ENCODE measurements at places on chromosomes 11 and 22.

- DNase-seq = peak; percentile 16
These were observed 540 bp downstream of the ADM start for GRCh38 chr11:10305262-10305963.

- peak; percentile 34 for DNase-seq
These were observed 6.3 kb upstream of the SYNGR1 start for GRCh38 chr22:39343259-39344045.

DNA sequence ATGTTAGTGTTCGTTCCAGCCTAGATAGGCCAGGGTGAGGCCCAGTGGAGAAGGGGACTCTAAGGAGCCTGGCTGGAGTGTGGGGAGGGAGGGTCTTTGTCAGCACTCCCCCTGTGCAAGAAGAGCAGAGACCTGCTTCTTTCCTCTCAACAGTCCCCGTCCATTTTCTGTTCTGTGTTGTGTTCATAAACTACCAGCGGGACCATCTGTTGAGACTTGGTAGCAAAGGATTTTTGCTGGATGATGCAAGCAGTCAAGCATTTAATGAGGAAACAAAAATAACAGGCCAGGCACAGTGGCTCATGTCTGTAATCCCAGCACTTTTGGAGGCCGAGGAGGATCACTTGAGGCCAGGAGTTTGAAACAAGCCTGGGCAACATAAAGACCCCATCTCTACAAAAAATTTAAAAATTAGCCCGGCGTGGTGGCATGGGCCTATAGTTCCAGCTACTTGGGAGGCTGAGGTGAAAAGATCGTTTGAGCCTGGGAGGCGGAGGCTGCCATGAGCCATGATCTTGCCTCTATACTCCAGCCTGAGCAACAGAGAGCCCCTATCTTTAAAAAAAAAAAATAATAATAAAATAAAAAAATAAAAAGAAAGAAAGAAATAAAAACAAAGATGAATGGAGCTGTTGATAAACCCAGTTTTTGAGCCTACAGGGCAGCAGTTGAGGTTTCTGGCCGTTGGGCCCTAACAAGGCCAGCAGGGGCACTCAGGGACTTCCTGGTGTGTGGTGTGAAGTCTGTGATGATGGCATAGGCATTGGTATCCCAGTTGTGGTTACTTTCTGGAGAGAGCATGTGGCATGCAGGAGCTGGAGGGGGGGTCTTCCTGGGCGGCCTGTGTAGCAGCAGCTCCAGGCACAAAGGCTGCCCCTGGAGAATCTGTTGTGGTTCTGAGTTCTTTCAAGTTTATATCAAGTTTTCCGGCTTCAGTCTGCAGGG is 1.7 kb upstream of the TXNRD2 start:
- DNase-seq = no peak

DNA sequence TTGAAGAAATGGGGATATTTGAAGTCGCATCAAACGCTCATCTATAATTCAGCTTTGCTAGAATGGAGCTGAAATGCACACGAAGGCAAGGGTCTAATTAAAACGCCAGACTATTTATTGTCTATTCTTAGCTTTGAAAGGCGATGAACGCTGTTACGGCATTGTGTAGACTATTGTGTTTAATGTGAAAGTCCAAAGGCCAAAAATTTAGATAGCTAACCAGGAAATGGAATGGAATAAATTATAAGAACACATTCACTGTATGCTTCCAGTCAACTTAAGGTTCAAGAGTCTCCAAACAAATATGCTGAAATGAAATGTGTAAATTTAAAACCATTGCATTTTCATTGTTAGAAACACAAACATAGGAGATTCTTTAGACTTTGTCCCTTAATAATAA is 186.2 kb downstream of the CWF19L2 start:
- no peak for DNase-seq

GRCh38 chr11:45149483-45150056 is 3.1 kb downstream of the PRDM11 start:
- DNase-seq = no peak

GRCh38 chr22:37354261-37354660 is 72.0 kb downstream of the CYTH4 start:
- DNase-seq = no peak

All from activated CD4-positive, alpha-beta T cell treated with anti-CD3 and anti-CD28 coated beads for 1 hour (primary cell).